ENCODE measurements at places on chromosomes 5 and 9.

GRCh38 chr5:124593952-124594351 is 152.5 kb downstream of the ZNF608 start:
- no peak for DNase-seq

DNA sequence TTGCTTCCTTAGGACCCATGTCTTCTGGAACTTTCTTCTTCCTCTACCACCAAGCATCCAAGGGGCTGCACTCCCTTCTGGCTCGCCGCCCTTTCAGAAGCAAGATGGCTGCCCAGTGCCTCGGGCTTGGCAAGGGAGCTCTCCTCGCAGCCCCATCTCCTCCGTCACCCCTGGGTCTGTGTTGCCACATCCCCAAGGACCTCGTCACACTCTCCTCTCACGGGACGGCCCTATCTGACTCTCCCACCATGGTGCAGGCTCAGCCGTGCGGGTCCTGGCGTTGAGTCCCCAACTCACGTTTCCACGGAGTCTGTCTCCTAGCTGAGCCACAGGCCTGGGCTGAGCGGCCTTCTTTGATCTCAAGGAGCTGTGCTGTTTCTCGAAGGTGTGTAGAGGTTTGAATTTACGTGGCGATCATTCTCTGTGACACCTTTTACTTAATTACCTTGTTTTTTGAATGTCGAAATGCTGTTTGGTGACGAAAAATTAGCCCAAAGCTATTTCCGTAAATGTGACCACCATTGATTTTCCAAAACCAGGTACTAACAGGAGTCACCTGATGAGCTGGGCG is 15.0 kb upstream of the SCGB3A1 start:
- no peak for DNase-seq

- no peak for DNase-seq
These were observed 15.0 kb downstream of the HMMR start for GRCh38 chr5:163475411-163475810.

- DNase-seq = no peak
These were observed 1188.1 kb downstream of the DTWD2 start for GRCh38 chr5:117800261-117800660.

DNA sequence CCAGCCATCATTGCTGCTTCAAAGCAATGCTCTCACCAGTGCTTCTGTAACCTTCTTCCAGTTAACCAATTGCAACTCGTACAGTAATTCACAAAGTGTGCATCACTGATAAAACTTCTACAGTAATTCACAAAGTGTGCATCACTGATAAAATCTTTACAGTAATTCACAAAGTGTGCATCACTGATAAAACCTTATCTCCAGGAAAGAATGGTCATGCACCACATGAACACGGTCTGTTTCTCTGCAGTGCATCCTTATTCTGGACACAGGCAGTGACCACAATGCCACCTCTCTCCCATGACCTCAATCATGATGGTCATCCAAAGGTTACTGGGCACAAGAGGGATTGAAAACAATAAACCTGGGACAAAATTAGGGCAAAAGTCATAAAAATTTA is 153.6 kb downstream of the TSSK1B start:
- no peak for DNase-seq

DNA sequence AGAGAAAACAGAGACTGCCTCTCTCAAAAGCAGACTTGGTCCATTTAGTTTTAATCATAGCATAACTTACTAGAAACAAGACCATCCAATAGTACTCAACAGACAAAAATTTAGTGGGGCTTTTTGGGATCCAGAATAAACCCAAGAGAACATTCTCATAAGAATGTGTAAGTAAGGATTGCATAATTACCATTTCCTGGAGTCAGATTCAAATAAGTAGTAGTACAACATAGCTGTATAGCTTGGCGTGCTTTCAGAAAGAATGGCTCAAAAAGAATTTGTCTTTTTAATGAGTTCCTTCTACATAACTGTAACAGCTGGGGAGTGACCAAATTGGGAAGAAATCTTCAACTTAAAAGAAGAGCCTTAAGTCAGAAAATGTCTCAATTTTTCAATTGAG is 145.4 kb downstream of the DENND1A start:
- no peak for DNase-seq

- DNase-seq = no peak
These were observed 75.2 kb downstream of the LMNB1 start for GRCh38 chr5:126852091-126852571.

DNA sequence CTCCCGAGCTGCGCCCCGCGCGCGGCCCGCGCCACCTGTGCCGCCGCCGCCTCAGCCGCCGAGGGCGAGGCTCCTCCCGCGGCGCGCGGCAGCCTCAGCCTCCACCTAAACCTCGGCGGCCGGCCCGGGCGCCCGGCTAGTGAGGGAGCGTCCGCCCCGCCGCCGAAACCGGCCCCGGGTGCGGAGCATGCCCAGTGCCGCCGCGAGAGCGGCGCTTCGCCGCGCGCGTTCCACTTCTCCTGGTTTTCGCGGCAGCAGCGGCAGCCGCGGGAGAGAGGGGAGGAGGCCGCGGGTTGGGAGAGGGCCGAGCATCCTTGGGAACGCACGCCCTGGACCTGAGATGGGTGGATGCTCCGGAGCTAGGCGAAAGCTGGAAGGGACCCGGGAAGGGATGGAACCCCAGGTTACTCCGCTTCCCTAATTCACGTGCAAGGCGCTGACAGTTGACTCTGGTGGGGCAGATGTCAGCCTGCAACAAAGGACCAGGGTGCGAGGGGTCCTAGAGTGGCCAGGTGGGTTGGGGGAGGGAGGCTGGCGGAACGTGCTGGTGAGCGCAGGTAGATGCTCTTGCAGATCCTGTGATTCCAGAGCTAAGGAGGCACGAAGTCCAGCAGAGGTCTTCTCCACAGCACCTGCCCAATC is at the start of gene CTNND2:
CTNND2 (minus strand) TSS at position 182 of the 642 bp plus-strand sequence. CDS start 593 bp downstream, outside the sequence.
- DNase-seq = no peak

DNA sequence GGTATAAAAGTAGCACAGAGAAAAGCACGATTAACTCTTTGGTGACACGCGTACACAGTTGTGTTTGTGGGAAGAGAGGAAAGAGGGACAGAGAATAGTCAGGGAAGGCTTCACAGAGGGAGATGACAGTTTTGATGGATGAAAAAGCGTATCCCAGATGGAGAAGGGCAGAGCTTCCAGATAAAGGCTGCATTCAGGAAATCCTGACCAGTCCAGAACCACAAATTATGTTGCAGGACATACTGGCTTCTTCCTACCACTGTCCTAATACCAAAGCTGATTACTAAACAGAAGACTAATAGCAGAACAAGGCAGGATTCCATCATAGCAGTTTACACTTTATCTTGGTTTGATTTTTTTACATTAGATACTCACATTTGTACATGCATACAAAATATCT is 34.5 kb downstream of the SLC31A2 start:
- DNase-seq = no peak

DNA sequence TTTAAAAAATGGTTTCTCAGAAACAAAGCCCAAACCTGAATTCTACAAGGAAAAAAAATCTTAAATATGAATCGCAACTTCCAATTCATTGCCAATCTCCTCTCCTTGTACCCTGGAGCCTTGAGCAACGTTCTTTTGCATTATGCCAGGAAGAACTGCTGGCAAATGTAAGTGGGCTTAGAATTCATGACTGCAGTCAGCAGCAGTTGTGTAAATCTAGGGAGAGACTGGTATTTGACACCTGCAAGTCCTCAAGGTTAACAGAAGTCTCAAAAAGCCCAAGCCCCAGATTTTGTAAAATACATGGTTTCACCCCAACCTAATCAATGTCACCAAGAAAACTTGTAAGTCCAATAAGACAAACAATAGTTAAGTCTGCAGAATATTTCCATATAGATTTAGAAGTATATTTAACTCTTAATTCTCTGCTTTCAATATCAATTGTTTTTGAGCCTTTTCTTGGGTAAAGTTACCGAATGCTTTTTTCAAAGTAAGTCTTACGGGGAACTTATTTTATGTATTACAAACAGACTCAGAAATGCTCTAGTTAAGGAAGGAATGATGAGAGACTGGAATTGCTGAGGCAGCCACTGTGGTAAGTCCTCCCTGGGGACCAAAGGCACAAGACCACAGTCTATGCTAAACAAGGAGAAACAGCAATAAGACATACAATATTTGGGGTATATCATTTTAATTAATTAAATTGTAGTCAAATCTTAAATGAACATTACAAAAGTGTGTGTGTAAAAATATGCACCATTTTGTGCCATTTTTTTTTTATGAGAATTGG is 31.3 kb downstream of the ELL2 start:
- no peak for DNase-seq

DNA sequence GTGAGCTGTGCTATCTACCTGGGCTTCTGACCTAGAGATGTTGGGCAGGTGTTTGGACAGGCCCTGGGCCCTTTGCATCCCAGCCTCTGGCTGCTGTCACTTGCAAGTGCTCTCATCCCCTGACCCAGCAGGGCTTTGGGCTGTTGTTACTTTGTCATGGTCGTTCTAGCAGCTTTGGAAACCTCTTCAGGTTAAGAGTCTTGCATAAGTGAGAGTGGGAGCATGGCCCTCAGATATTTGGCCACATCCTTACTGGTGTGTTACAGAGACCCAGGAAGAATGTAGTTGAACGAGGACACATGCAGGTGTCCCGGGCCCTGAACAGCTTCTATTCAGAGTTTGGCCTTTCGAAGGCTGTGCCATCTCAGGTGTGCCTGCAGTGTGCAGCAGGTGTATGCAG is 4.5 kb downstream of the TENT4A start:
- DNase-seq = no peak

DNA sequence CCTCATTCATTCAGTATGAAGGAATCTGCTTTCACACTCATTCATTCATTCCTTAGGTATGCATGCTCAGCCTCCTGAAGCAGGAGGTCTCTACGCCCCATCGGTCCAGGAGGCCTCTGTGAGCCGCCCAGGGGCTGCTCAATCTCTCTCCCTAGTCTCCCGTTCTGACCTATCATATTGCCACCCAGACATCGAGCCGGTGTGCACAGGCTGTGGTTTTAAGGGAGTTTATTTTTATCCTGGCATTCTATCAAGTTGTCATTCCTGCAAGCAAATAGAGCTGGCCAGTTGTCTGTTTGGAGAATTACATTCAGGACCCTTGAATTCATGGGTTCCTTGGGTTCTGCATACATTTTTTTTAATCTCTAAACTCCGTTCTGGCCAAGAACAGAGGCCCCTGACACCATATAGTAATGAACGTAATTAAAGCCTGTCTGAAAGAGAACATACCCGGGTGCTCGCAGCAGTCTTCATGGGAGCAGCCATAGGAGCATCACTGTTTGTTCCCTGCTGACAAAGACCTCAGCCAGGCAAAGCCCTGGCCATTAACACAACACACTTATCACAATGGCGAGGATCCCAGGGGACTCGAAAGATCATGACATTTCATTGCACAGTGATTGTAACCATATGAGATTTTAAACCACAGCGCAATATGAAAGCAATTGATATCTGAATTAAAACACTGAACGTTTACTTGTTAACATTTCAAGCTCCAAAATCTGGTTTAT is 80.9 kb downstream of the ADAMTS16 start:
- DNase-seq = no peak

GRCh38 chr5:28117691-28118090 is 1079.3 kb upstream of the CDH9 start:
- no peak for DNase-seq

- no peak for DNase-seq
These were observed 6.4 kb downstream of the SNAPC4 start for GRCh38 chr9:136393531-136393930.

- no peak for DNase-seq
These were observed 84.3 kb upstream of the CAST start for GRCh38 chr5:96577909-96578308.

DNA sequence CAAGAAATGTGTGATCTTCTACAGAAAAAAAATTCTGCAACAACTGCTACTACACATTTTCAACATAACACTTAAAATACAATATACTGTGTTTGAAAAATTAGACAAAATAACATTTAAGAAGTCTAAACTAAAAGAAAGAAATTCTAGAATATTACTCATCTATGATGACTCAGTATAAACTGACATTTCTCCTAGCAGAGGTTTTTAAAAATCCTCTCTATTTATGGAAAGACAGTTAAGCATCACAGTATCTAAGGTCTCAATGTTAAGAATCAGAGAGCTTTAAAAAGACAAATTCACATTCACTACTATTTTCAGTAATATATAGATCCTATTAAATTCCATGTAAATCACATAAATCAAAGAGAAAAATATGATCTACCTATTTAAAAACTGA is 61.3 kb downstream of the NR2F1-AS1 start:
- no peak for DNase-seq

GRCh38 chr9:68974431-68974830 is 39.5 kb downstream of the PRKACG start:
- DNase-seq = no peak

GRCh38 chr9:127561491-127562278 is 50.4 kb upstream of the STXBP1 start:
- peak; percentile 94 for DNase-seq

GRCh38 chr5:40406741-40407211 is 272.9 kb upstream of the PTGER4 start:
- DNase-seq = no peak

- peak; percentile 62 for DNase-seq
These were observed 21.7 kb upstream of the NSD1 start for GRCh38 chr5:177111720-177112394.

- DNase-seq = no peak
These were observed 19.6 kb upstream of the GLRX start for GRCh38 chr5:95841914-95842812.

GRCh38 chr9:85064811-85065371 is 395.4 kb downstream of the NTRK2 start:
- peak; percentile 49 for DNase-seq

Data from SW480 (cell line).